Osteoblast (primary cell): ENCODE measurements at places on chromosomes 16 and 17.

GRCh38 chr17:43570518-43570928, 24.4 kb upstream of the ETV4 start:
- no peaks in the 10 kb centered on the region for H3K36me3 ChIP-seq
- H3K27ac ChIP-seq, result no peak overlapping the region
- DNase-seq, result peak; percentile 94
- H3K4me3 ChIP-seq, result no peak overlapping the region

GRCh38 chr16:29025218-29025617, 40.4 kb downstream of the LAT start:
- H3K27me3 ChIP-seq, result no peaks in the 10 kb centered on the region
- H3K4me1 ChIP-seq, result peaks cover 16% of the 10 kb centered on the region

GRCh38 chr16:22189473-22190080, 16.5 kb upstream of the EEF2K start:
- peak overlapping the region; percentile 75 for H3K4me3 ChIP-seq
- no peak overlapping the region for H3K27ac ChIP-seq
- DNase-seq, result peak; percentile 58
- no peaks in the 10 kb centered on the region for H3K36me3 ChIP-seq
- H3K27me3 ChIP-seq, result no peaks in the 10 kb centered on the region

DNA sequence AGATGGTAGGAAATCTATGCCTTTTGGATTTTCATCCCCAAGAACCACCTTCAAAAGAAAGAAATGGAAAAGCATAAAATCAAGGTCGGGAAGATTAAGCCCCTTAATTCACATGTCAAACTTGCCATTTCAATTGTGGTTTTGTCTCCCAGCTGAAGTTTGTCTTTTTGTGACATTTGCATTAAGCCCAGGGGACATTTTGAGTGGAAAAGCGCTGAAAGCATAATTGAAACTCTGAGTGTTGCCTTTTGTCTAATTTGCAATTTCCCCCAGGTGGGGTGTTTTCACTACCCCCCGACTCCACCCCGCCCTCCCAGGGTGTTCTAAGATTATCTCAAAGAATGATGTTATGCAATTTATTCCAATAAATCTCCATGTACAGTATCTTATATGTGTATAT, 396.2 kb downstream of the CDH13 start:
- H3K36me3 ChIP-seq, result no peaks in the 10 kb centered on the region
- no peak overlapping the region for H3K4me3 ChIP-seq
- H3K4me1 ChIP-seq, result no peaks in the 10 kb centered on the region
- no peak for DNase-seq
- no peak overlapping the region for H3K27ac ChIP-seq

DNA sequence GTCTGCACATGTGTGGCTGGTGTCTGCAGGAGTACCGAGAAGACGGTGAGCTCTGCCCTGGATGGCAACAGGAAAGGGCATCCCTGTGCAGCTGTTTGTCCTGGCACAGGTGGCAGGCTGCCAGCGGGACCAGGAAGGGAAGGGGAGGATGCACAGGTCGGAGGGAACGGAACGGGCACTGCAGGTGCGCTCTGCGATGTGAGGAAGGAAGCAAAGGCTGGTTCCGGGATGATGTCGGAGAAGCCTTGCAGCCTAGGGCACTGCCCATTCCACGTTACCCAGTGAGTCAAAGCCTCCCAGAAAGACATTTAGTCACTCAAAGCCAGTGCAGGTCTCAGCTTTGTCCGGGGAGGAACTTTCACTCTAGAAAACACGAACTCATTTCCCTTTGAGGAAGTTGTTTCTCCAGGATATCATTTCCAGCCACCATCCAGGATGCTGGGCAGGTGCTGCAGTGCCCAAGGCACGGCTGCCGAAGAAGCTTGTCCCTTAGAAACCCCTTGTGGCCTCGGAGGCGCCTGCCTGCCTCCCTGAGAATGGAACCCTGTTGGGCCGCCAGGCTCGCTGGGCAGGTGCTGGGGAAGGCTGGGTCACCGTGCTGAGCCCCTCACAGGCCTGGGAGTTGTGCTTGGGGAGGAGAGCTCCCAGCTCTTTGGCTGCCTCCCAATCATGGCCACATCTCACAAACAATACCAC, 4.5 kb upstream of the TMEM235 start:
- H3K27ac ChIP-seq, result no peak overlapping the region
- no peaks in the 10 kb centered on the region for H3K4me1 ChIP-seq
- H3K36me3 ChIP-seq, result peaks cover 20% of the 10 kb centered on the region
- DNase-seq, result peak; percentile 81
- peaks cover 17% of the 10 kb centered on the region for H3K27me3 ChIP-seq

DNA sequence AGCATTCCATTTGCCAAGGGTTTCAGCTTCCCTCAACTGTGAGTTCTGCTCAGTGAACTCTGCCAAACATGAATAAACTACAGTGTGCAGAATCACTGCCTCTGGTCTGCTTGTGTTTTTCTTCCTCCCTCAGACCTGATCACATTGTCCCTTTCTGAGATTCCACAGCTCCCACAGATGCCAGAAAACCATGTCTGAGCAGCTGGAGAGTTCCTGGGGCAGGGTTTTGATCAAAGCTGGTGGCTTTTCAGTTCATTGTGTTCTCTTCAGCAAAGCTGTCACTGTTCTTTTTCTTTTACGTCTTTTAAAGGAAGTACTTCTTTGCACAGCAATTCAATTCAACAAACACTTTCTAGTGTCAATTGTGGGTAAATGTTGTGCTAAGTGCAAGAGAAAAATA, 555.8 kb downstream of the RBFOX1 start:
- H3K4me3 ChIP-seq, result no peak overlapping the region
- no peak for DNase-seq
- no peaks in the 10 kb centered on the region for H3K4me1 ChIP-seq
- H3K36me3 ChIP-seq, result no peaks in the 10 kb centered on the region
- no peaks in the 10 kb centered on the region for H3K27me3 ChIP-seq

DNA sequence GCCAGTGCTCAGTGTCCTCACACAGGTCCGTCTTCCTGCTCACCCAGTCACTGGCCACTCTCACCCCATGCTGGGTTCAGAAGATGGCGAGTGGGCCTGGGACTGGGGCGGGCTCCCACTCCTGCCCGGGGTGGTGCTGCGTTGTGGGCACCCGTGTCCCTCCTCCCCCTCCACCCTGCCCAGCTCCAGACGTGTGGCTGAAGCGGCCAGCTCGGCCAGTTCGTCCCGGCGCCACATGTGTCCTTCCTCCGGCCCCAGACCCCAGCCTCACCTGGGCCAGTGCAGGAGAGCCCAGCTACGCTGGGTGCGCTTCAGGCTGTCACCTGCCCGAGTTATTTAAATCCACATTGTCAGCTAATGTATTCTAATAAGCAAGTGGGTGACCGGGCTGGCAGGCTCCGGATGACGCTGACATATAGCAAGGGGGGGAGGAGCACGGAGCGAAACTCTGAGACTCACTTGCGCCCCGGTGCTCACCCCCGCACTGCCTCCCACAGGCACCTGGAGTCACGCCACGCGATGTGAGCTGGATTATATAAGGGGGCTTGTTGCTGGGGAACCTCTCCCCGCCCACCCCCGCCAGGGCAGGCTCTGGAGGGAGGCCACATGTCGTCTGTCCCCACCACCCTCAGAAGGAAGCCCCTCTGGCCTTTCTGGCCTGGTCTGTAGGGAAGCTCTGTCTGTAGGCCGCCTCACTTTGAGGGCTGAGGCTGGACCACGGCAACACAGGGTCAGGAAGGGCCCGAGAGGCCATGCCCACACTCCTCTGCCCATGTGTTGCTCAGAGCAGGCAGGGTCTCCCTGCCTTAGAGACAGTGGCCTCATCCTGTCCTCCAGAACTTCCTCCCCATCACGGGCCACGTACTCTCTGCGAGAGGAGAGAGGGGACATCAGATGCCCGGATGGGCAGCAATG, 7.1 kb upstream of the BAIAP2 start:
- no peak overlapping the region for H3K4me3 ChIP-seq
- no peaks in the 10 kb centered on the region for H3K4me1 ChIP-seq
- H3K36me3 ChIP-seq, result peaks cover 7% of the 10 kb centered on the region

DNA sequence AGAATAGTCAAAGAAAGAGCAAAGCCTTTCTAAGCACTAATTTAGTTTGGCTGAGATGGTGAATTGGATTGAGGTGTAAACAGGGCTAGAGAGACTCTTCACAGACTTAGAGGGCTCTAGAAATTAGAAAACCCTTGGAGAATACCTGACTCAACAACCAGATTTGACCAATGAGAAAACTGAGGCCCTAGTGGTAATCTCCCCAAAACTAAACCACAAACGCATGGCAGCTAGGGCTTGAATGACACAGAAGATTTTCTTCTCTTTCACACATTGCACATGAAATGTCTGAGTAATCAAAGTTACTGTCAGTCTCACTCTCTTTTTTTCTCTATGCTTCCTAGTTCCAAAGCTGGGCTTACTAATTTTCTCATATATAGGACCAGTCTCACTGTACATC, 314.5 kb upstream of the KCNJ16 start:
- DNase-seq, result no peak
- no peaks in the 10 kb centered on the region for H3K27me3 ChIP-seq
- H3K36me3 ChIP-seq, result no peaks in the 10 kb centered on the region
- no peak overlapping the region for H3K27ac ChIP-seq

GRCh38 chr16:54284931-54285413, 1.6 kb downstream of the IRX3 start:
- peak overlapping the region; percentile 97 for H3K27ac ChIP-seq
- H3K27me3 ChIP-seq, result no peaks in the 10 kb centered on the region
- H3K36me3 ChIP-seq, result peaks cover 36% of the 10 kb centered on the region
- peak overlapping the region; percentile 85 for H3K4me3 ChIP-seq

GRCh38 chr17:73902416-73903181, 258.4 kb upstream of the SDK2 start:
- H3K4me1 ChIP-seq, result no peaks in the 10 kb centered on the region
- no peaks in the 10 kb centered on the region for H3K36me3 ChIP-seq
- H3K27ac ChIP-seq, result no peak overlapping the region

- peak; percentile 75 for DNase-seq
- peaks cover 5% of the 10 kb centered on the region for H3K36me3 ChIP-seq
- no peaks in the 10 kb centered on the region for H3K27me3 ChIP-seq
- peak within 1 kb of the TSS; percentile 18 for H3K27ac ChIP-seq
Measured at GRCh38 chr17:68600931-68601564, at the start of gene FAM20A. FAM20A (minus strand) TSS chr17:68601367; CDS start chr17:68600666, 701 bp downstream.

DNA sequence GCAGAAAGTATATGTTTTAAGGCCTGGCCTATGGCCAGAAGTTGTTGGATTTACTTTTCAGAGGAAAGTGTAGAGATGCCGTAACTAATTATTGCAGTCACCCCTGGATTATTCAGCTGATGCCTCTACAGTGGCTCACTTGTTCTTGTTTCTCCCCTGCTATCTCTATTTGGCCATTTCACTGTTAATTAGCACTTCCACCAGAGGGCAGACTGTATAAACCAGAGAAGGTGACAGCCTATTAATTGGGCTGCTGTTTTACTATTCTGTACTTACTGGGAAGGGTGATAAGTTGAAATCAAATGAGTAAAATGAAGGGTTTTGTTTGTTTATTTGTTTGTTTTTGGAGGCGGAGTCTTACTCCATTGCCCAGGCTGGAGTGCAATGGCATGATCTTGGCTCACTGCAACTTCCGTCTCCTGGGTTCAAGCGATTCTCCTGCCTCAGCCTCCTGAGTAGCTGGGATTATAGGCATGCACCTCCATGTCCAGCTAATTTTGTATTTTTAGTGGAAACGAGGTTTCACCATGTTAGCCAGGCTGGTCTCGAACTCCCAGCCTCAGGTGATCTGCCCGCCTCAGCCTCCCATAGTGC, 66.0 kb downstream of the CDK12 start:
- H3K27ac ChIP-seq, result no peak overlapping the region
- H3K4me3 ChIP-seq, result no peak overlapping the region
- H3K36me3 ChIP-seq, result peaks cover 77% of the 10 kb centered on the region
- no peak for DNase-seq
- H3K27me3 ChIP-seq, result no peaks in the 10 kb centered on the region
- H3K4me1 ChIP-seq, result no peaks in the 10 kb centered on the region

DNA sequence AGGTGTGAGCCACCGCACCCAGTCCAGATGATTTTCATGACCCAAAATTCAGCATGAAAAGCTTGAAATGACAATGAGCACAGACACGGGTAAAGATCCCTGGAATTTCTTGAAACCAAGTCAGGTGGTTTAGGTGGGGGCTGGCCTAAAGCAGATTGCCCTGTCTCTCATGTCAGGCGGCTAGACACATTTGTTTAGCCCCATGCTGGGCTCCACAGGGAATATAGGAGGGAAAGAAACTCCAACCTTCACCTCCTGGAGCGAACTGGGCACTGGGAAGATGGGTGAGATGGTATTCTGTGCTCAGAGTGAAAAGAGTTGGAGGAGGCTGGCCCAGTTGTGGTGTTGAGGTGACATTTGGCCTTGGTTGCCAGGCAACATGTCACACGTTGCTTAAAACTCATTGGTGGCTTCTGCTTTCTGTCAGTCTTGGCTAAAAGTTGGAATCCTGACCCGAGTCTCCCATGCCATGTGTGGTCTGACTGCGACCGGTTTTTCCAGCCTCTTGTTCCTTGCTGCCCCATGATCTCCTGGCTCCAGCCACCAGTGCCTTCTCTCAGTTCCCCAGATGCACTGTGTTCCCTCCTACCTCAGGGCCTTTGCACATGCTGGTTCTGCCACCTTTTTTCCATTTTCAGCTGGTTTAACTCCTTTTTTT, 113.7 kb downstream of the ABCC6 start:
- no peaks in the 10 kb centered on the region for H3K27me3 ChIP-seq
- peak; percentile 62 for DNase-seq
- no peak overlapping the region for H3K27ac ChIP-seq
- no peak overlapping the region for H3K4me3 ChIP-seq
- no peaks in the 10 kb centered on the region for H3K4me1 ChIP-seq

GRCh38 chr17:17484451-17484899, 7.7 kb downstream of the MED9 start:
- peak overlapping the region; percentile 13 for H3K27ac ChIP-seq
- no peaks in the 10 kb centered on the region for H3K27me3 ChIP-seq
- peak; percentile 56 for DNase-seq
- H3K4me1 ChIP-seq, result no peaks in the 10 kb centered on the region
- H3K4me3 ChIP-seq, result no peak overlapping the region

DNA sequence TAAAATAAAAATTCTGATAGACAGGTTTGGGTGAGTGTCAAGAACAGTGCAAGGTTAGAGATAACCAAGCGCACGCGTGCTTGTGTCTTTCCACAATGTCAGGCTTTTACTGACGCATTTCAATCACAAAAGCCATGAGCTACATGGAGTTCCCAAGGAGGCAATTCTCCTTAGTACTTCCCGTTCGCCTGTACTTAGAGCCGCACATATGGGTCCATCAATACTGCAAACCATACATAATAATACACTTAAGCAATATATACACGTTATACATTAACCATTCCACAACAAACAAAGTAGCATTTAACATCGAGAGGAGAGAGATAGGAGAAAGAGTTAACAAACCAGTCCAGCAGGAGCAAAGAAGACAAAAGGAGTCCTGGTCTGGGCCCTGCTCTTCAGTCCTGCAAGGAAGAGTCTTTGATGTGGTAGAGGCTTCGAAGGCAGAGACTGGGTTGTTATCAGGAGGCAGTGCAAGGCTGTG, 11.9 kb upstream of the GPRC5C start:
- H3K4me3 ChIP-seq, result no peak overlapping the region
- peak; percentile 66 for DNase-seq
- no peaks in the 10 kb centered on the region for H3K27me3 ChIP-seq
- H3K36me3 ChIP-seq, result no peaks in the 10 kb centered on the region
- no peaks in the 10 kb centered on the region for H3K4me1 ChIP-seq

DNA sequence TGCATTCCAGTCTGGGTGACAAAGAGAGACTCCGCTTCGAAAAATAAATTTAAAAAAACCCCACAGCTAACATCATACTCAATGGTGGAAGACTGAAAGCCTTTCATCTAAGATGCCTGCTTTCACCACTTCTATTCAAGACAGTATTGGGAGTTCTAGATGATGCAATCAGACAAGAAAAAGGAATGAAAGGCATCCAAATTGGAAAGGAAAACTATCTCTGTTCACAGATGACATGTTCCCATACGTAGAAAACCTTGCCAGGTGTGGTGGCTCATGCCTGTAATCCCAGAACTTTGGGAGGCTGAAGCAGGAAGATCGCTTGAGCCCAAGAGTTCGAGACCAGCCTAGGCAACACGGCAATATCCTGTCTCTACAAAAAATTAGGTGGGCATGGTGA, 31.1 kb downstream of the RANBP10 start:
- no peak overlapping the region for H3K27ac ChIP-seq
- H3K27me3 ChIP-seq, result no peaks in the 10 kb centered on the region
- no peaks in the 10 kb centered on the region for H3K4me1 ChIP-seq
- DNase-seq, result no peak
- H3K4me3 ChIP-seq, result no peak overlapping the region
